ENCODE measurements at places on chromosomes 3 and 15. TPM values are rescaled to one million over a fixed set of nuclear protein-coding genes. Genes with fewer than 3 reads are reported as not detected.

Gene GRAMD2A
- 0.21 TPM for total RNA-seq

Gene STRA6
- total RNA-seq, result not detected

Gene TGM4
- total RNA-seq, result not detected

Gene SATB1
- total RNA-seq, result 571 TPM

Gene TMEM89
- 0.89 TPM for total RNA-seq
